ENCODE measurements at places on chromosomes 5 and 9.

- DNase-seq, result no peak
These were observed 8.0 kb downstream of the PTCD2 start for GRCh38 chr5:72328172-72328571.

GRCh38 chr5:171093598-171093997 lies 215.4 kb upstream of the TLX3 start:
- no peak for DNase-seq

GRCh38 chr9:105245029-105245890 lies 809 bp downstream of the SLC44A1 start:
- DNase-seq, result peak; percentile 2

DNA sequence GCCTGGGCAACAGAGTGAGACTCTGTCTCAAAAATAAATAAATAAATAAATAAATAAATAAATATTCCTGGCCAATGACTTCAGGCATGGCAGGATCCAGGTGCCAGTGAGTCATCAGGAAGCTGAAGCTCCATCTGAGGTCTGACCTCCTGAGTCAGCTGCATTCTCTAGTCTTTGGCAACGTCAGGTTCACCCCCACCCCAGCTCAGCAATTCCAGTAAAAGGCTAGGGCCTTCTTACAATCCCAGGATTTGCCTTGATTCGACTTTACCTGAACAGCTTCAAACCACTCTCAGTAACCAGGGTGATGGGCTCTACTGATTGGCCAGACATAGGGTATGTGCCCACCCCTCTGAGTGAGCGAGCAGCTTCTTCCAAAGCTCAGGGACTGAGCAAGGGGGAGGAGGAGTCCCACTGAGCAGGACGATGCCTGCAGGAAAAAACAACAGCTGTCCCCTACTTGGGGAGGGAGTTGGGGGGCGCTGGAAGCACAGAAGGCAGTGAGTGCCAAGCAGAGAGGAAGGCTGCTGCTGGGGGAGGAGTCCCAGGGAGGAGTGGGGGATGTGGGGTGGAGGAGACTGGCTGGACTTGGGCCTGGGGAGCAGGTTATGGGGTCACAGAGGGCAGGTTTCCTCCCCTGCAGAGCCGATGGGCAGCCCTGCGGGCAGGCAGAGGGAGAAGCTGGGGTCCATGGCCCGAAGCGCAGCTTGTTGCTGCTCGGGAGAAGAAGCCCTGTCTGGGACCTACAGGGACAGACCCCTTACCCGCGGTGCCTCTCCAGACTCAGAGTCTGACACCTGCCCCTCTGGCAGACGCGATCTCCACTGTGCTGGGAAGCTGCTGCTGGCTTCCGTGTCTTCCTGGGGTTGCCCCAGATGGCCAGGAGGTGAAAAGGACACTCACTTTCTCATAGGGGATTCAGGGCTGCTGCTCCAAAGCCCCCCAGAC lies 25.9 kb upstream of the UNC5A start:
- DNase-seq, result no peak

- DNase-seq, result no peak
These were observed 33.6 kb downstream of the TLR4 start for GRCh38 chr9:117737721-117738226.

- no peak for DNase-seq
These were observed 46.0 kb downstream of the CRB2 start for GRCh38 chr9:123401879-123402513.

DNA sequence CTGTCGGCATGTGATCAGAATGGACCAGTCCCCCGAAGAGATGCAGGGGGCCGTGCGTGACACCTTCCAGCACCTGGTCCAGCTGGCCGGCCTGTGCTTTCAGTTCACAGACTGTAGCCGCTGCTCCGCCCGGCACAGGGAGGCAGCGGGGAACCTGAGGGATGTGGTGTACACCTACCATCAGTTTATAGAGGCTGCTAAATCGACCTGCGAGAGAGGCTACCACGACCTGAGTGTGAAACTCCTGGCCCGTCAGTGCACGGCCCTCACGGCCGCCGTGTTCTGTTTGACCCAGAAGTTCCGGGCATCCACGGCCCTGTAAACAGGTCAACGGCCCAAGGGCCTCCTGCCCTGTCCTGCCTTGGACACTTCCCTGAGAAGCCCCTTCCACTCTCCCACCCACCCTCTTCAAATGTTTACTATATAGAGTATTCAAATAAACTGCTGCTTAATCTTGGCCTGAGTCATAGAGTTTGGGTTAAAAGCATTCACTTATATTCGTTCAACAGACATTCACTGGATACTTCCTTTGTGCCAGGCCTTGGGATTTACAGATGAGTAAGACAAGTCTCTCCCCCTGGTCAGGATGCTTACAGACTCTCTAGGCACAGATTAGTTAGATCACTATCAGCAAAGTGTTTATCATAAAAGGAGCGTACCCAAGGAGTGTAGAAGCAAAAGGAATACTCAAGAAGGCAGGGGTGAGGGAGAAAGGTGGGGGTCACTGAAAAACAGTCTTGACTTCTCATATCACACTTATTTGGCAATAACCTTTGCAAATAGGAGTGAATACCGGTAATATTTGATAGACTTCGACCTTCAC lies 6.9 kb upstream of the TRMT10B start:
- DNase-seq, result no peak

GRCh38 chr5:33479311-33479710 lies 38.5 kb downstream of the TARS1 start:
- no peak for DNase-seq

GRCh38 chr5:111518777-111519176 lies 6.4 kb upstream of the STARD4 start:
- no peak for DNase-seq

DNA sequence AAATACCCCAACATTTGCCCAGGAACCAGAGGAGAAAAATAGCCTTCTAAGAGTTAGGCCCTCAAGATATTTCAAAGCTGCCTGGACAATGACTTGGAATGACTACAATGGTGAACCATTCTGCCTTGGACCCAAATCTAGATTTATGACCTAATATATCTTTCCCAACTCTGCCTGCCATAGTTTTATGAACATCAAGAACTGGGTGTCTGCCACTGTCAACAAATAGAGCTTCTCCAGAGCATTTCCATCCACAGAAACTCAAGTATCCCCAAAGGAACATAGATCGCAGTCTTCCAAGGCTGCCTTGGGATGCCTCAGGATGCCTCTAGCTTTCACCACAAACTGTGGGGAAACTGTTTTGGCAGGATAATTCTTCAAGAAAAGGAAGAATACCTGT lies 48.2 kb upstream of the NFIB start:
- no peak for DNase-seq

DNA sequence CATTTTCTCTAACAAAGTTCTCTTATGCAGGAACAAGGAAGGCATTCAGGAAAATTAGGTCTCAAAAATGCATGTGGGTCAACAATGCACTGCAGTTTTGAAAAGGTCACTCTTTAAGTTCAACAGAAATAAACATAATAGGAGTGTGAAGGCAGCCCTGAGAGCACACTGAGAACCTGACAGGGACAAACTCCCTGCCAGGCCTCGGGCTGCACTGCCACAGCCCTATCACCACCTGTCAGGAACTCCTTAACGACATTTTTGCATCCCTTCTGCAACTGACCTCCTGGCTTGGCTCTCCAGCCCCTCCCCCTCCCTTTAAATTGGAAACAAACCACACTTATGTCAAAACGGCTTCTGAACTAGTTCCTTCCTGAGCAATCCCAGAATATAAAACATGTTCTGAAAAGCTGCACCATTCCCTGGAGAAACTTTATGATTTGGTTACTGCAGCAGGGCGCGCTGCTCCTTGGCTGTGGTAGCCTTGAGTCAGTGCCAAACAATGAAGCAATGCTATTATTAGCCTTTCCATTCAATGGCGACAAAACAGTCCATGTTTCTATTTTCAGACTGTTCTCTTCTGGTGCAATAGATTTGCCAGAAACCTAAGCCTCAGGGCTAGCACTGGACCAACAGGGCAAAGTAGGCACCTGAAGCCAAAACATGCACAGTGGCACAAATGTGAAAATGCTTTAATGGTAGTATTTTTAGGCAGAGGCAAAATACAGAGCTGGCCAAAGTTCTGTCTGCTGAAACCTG lies 160.1 kb upstream of the ZNF608 start:
- no peak for DNase-seq

GRCh38 chr5:142542906-142543305 lies 143.0 kb downstream of the FGF1 start:
- no peak for DNase-seq

DNA sequence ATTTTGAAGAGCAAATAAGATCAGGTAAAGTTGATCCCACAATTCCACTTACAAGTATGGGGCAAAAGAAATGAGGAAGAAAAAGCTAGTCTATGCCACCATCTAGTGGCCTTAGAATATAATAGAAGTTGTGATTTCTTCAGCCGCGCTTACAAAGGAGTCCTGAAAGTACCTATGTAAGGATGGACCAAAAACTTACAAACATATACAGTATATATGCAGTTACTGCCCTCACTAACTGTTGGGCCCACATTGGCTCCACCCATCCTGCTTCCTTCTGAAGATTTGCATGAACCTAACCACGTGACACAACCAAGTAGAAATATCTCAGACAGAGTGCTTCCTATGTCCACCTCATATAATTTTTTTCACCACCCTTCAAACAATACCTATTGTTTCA lies 11.7 kb upstream of the OR13D1 start:
- DNase-seq, result no peak

DNA sequence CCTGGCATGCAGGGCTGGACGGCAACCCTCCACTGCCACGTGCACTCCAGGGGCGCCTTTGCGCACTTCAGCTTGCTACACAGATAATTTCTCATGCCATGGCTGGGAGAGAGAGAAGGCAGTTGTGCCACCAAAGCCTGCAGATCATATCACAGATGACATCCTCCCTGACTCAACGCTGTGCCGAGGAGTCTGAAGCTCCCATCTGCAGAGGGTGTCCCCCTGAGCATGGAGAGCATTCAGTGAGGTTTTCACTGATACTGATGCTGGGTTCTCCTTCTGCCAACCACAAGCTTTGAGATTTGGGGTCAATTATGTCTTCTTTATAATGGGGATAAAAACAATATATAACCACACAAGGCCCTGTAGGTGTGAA lies 607.4 kb upstream of the ADAMTS16 start:
- no peak for DNase-seq

GRCh38 chr5:54581831-54582548 lies 64.4 kb downstream of the SNX18 start:
- no peak for DNase-seq

- no peak for DNase-seq
These were observed 165.2 kb upstream of the NFIB start for GRCh38 chr9:14479163-14479560.

Data from stimulated activated CD8-positive, alpha-beta memory T cell treated with anti-CD3 and anti-CD28 coated beads, Interleukin-4, amount 100 ng/mL, for 4 hours (primary cell).